NCI-H1048 (cell line): ENCODE measurements at places on chromosomes 7 and 10.
A peak's percentile ranks its signal among the peaks of the same experiment; 100 is the strongest.

GRCh38 chr7:76238326-76238725 lies 36.6 kb downstream of the SRRM3 start:
- DNase-seq: no peak

GRCh38 chr10:11823989-11824346 lies 812 bp downstream of the PROSER2 start:
- no peak for DNase-seq

- no peak for DNase-seq
Measured at GRCh38 chr10:317271-317769, 182.1 kb downstream of the ZMYND11 start.

DNA sequence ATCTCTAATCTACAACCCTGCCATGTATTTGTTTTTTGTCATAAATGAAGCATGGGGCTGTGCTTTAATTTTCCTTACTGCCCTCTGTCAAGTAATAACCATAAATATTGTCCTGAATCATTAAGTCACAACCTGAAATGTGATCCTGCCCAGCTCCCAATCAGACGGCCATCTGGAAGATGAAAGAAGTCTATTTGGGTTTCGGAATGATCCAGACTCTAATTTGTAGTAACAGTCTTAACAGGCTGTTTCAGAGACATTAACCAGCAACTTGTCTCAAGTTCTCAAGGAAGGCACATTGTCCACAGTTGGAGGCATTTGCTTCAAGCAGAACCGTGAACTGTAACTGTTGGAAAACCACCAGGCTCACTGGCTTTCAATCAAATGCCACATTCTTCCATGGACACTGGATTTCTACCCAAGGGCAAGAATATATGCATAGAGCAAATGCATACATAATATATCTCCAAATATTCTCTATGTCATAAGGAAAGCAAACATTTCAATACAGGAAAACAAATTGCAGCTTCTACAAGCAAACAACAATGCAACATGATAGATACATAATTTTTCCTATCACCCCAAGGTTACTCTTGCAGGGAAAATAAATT lies 405.2 kb upstream of the NPVF start:
- DNase-seq: no peak

DNA sequence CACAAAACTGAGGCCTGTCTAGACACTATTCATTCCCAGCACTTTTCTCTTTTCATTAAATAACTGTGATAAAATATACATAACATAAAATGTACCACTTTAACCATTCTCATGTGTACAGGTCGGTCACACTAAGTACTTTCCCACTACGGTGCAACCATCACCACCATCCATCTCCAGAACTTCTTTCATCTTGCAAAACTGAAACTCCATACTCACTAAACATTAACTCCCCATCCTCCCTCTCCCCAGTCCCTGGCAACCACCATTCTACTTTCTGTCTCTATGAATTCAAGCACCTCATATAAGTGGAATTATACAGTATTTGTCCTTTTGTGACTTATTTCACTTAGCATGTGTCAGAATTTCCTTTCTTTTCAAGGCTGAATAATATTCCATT lies 53.0 kb downstream of the ARHGAP12 start:
- DNase-seq: no peak

DNA sequence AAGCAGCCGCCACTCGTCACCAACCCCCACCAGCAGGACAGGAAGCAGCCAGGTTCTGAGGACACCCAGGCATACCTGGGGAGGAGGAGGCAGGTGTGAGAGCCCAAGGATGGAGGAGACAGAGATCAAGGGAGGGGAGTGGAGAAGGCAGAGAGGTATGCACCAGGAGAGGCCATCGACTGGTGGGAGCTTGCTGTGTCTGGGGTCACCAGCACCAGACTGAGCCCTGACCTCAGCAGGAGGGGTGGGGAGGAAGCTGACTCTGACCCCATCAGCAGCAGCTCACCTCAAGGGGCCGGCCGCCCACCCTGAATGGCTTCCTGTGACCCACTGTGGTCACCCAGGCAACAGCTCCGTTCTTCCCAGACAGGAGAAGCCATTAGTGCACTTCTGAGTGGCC lies 7.8 kb downstream of the VIPR2 start:
- DNase-seq: no peak

DNA sequence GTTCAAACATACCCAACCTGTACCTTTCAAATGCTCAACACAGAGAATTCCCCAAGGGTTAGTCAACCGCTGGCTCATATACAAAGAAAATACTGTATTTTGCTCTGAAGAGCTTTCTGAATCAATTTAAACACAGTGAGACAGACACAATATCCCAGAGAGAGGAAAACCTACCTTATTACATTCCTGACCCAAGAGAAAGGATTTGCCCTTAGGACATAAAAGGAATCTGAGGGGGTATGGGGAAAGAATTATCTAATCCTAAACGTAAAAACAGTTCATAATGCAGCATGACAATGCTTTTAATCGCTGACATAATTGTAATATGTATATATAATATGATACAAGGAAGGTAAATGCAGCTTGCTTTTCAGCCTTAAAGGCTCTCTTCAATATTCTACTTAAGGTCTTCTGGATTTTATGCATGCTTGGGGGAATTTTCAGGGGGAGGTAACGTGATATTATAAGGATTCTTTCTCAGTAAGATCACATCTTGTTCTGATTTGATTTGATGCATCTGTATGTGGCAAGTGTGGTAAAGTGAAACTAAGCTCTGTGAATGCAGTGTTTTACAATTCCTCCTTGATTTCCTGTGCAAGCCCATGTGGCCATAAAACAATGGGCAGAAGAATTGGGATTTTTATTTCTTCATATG lies 240.5 kb downstream of the GLI3 start:
- no peak for DNase-seq

- no peak for DNase-seq
Measured at GRCh38 chr7:128017460-128017859, 13.8 kb downstream of the LRRC4 start.

- no peak for DNase-seq
Measured at GRCh38 chr10:100372415-100373297, 25.6 kb downstream of the SCD start.

DNA sequence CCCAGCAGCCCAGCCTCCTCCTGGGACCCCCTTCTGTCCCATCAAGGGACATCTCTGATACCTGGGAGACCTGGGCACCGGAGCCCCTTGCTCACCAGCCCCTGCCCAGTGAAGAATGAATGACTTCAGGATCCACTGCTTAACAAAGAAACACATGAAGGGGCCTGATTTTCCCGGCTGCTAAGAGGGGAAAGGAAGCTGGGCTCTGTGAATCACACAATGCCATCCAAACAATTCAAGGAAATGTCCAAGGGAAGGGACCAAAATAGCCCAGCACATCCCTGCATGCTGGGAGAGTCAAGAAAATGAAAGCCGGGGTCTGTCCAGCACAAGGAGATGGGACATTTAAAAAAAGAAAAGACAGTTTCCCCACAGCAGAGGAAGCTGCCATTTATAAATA lies 128.7 kb upstream of the JCAD start:
- DNase-seq: no peak

GRCh38 chr7:867001-867405 lies 9.4 kb upstream of the GET4 start:
- no peak for DNase-seq

GRCh38 chr10:60654813-60655464 lies 123.3 kb upstream of the CDK1 start:
- no peak for DNase-seq

DNA sequence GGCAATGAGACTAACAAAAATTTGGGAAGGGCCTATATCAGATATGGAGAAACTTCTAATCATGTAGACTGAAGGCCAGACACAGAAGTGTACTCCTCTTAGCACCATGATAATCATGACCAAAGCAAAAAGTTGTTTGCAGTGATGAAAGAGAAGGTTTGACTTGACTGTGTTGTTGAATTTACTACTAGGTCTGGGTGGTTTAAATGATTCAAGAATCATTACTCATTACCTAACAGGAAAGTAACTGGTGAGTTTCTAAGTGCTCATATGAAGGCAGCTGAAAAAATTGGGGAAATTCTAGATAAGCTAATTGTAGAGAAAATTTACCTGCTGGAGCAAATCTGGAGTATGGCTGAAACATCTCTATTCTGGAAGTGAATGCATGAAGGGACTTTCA lies 451.5 kb upstream of the SORCS1 start:
- no peak for DNase-seq

GRCh38 chr10:80664071-80664680 lies 126.5 kb downstream of the SH2D4B start:
- DNase-seq: peak; percentile 44

DNA sequence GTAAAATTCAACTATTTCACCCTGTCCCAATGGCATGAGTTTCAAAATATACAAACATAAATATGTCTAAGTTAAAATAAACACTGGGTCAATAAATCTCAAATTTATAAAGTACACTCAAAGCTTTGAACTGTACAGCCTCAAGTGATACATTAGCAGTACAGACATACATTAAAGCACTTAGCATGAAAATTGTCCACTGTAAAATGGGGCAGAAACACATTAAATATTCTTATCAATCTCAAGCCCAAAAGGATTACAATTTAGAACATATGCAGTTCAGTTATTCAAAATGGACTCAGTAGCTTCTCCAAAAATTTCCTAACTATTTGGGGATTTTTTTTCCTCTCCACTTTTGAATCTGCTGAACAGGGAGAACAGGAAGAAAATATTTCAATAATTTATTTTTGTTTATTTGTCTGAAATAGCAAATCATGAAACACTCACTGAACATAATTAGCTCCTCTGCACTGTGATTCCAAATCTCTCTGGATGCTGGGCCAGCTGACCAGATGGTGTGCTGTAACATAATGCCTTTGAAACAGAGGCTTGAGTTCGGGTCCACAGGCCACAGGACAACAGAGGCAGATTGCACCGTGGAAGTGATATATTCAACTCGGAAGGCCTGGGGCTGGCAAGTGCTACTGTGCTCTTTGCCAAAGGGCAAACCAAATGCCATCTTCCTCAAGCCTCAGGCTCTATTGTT lies 248.9 kb upstream of the LRRN3 start:
- no peak for DNase-seq

DNA sequence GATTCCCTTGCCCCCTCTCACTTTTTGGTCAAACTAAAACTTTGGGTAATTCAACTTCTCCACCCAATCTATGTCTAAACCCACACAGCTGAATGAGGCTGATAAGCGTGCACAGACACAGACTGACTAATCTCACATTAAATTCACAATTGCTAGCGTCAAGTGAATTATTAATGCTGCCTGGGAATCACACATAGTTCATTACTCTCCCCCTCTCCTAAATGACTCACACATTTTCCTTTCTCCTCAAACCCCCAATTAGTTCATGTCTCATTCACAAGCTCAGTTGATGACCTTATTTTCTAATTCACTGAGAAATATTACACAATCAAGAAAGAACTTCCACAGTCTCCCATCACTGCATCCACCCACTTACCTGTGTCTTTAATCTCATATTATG lies 14.5 kb downstream of the KLF14 start:
- no peak for DNase-seq

DNA sequence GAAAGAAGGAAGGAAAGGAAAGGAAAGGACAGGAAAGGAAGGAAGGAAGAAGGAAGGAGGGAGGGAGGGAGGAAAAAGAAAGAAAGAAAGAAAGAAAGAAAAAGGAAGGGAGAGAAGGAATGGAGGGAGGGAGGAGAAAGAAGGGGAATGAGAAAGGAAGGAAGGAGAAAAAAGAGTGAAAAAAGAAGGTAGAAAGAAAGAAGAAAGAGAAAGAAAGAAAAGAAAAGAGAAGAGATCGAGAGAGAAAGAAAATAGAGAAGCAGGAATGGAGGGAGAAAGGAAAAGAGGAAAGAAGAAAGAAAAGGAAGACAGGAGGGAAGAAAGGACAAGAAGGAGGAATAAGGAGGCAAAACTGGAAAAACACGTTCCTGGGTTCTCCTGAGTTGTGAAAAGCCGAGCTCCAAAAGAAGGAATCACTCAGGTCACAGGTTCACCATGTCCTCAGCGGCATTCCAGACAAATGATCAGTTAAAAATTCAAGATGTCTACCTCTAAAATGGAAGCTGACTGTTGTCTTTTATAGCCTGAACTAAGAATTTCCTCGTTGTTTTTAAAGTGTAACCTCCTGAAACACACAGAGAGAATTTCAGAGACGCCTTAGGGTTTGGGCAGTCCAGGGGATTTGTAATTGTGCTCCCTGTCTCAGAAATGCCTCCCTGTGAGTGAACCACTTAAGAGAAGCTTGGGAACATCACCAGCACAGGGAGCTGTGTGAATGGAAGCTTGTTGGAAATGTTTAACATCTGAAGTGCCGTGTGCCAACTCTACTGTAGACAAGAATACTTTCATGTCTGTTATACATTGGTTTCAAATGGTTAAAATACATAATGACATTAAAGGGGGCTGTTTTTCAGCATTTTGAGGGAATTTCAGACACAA lies 80.7 kb downstream of the INHBA start:
- no peak for DNase-seq

DNA sequence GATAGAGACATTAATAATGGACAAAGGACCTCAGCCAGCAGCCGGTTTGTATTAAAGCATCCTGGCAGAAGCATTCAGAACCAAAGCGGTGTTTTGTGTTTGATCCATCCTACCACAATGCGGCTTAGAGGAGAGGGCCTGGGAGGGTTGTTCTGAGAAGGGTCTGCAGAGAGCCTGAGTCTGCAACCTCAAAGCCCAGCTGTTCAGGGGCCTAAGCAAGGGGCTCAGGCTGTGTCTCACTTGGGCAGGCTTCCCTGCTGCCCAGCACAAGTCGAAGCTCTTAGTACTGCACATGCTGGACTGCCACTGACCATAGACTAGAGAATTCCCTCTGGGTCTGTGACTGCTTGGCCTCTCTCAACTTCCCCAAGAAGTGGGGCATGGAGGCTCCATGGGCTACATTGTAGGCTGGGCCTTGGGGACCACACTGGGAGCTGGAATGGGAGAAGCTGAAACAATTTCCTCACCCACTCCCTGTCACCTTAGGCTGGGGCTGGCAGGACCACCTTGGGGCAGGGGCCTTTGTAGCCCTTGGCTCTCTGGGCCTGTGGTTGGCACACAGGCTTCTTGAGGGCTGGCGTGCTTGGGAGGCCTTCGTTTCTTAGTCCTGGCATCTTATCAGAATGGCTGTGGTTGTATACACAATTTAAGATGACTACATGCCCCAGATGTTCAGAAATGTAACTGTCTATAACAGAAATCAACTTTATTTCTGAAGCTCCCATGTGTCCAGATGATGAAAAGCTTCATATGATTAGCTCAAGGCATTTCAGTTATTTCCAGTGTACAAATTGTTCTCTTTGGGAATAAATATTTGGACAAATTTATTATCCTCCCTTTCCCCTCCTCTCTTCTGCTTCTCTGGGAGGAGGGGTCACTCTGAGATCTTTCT lies 44.5 kb downstream of the LRRC18 start:
- no peak for DNase-seq

DNA sequence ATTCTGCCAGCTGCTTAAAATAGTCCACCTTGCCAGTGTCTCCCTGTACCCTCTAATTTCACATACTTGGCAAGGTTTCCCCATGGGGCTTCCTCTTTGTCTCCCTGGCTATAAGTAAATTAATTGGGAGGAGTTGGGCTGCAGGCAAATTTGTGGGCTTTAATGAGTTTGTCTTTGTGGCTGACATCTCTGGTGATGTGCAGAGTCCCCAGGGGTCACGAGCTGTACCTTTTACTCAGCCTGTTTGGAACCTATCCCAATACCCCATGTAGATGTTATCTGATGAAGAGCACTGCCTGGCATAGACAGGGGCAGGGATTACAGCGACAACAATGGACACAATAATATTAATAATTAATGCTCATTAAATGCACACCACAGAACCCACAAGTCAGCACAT lies 132.5 kb downstream of the SLIT1 start:
- DNase-seq: no peak
